ENCODE measurements at places on chromosomes 11 and 22.

GRCh38 chr11:5611627-5612026, 13.2 kb upstream of the TRIM34 start:
- no peak for DNase-seq

DNA sequence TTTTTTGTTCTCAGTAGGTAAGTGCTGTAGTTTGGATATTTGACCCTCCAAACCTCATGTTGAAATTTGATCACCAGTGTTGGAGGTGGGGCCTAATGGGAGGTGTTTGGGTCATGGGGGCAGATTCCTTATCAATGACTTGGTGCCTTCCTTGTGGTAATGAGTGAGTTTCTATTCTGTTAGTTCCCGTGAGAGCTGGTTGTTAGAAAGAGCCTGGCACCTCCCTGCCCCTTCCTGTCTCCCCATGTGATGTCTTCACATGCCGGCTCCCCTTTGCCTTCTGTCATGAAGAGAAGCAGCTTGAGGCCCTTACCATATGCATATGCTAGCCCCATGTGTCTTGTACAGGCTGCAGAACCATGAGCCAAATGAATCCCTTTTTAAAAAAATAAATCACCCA, 138.3 kb downstream of the TMEM135 start:
- no peak for DNase-seq

- no peak for DNase-seq
Observed at GRCh38 chr22:37267661-37268413, 14.5 kb upstream of the CYTH4 start.

DNA sequence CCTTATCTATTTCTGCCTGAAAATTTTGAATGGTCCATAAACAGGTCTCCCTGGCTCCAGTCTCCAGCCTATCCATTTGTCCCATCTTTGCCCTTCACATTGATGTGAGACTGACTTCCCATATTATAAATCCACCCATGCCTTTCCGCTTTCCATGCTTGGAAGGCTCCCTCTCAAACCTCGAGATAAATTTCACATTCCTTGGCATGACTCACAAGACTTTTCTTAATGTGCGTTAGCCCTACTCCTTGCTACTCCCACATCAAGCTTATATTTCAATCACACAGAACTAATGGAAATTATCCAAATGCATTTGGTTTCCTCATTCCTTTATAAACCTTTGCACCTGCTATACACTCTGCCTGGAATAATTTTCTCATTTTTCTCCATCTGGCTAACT, 163.7 kb upstream of the NTM start:
- no peak for DNase-seq
